Activated T-cell treated with anti-CD3 and anti-CD28 coated beads, Interleukin-2, amount 50 U/mL, for 72 hours (primary cell): ENCODE measurements at places on chromosomes 4 and X. TPM values are rescaled to one million over a fixed set of nuclear protein-coding genes. Genes with fewer than 3 reads are reported as not detected.

DNA sequence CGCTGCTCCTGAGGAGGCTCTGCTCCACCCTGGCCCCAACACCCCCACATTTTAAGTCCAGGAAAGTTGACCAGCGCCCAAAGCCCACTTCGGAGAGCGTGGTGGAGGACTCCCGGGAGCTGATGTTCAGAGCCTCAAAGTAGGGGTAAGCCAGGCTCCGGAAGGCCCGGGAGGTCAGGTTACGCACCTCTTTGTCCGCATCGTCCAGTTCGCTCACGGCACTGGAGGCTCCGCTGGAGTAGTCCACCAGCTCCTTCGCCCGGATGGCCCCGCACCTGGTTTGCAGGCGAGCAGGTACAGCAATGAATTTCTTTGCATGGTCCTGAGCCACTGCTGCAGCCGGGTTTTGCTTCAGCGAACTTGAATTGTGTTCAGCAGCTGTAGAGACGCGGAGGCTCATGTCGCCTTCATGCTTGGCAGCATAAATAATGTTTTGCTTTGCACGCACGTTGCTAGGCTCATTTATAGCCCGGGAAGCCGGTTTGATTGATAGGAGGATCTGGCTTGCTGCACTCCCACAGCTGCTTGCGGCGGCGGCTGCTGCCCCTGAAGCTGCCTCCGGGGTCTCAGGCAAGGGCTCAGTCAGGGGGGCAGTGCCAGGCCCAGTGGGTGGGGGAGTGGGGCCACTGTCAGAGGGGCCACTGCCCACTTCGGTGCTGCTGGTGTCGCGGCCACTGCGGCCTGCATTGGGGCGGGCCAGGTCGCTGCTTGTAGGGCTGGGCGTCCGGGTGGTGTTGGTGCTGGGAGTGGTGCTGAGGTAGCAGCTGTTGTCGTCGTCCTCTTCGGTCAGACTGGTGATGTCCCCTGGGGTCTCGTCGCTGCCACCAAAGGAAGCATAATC lies 4.8 kb downstream of the C4orf54 start:
- no peak overlapping the region for H3K4me3 ChIP-seq
- no peak for DNase-seq
- no peaks in the 10 kb centered on the region for H3K27me3 ChIP-seq
- H3K27ac ChIP-seq: no peak overlapping the region

DNA sequence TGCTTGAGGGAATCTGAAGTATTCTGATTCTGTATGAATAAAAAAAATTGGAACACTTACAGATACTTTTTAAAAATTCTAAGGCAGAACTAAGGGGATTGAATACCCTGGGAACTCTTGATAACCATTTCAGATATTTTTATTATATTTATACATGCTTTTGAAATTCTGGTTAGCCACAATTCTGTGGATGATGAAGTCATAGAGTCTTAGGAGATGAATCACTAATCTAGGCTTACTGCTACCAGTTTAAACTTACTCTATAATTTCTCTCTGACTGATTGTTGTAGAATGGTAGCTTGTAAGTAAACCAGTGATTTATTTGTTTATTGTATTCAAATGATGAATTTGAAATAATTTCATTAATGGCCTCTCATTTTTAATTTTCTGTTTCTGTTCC lies 11.4 kb upstream of the SLAIN2 start:
- H3K4me1 ChIP-seq: peaks cover 10% of the 10 kb centered on the region
- no peak for DNase-seq
- no peak overlapping the region for H3K4me3 ChIP-seq
- H3K27ac ChIP-seq: no peak overlapping the region
- H3K27me3 ChIP-seq: peaks cover 6% of the 10 kb centered on the region
- no peaks in the 10 kb centered on the region for H3K36me3 ChIP-seq

GRCh38 chrX:88886908-88887307 lies 139.9 kb downstream of the CPXCR1 start:
- H3K4me1 ChIP-seq: no peaks in the 10 kb centered on the region
- H3K27ac ChIP-seq: no peak overlapping the region
- no peaks in the 10 kb centered on the region for H3K27me3 ChIP-seq
- DNase-seq: no peak
- no peaks in the 10 kb centered on the region for H3K36me3 ChIP-seq

GRCh38 chr4:34193451-34194154 lies 2050.7 kb downstream of the ARAP2 start:
- no peak overlapping the region for H3K4me3 ChIP-seq
- DNase-seq: no peak
- H3K27me3 ChIP-seq: no peaks in the 10 kb centered on the region
- H3K27ac ChIP-seq: no peak overlapping the region
- H3K36me3 ChIP-seq: no peaks in the 10 kb centered on the region
- no peaks in the 10 kb centered on the region for H3K4me1 ChIP-seq

Gene FAM53A
- total RNA-seq: 1.4 TPM

Gene SSX2
- not detected for total RNA-seq
